ENCODE measurements at places on chromosomes 4 and X.

GRCh38 chr4:41751449-41752061 is 3.0 kb upstream of the PHOX2B start:
- no peak for DNase-seq

GRCh38 chr4:140995058-140995457 is 138.2 kb downstream of the RNF150 start:
- no peak for DNase-seq

GRCh38 chr4:24382381-24382780 is 202.0 kb downstream of the DHX15 start:
- no peak for DNase-seq

- peak; percentile 34 for DNase-seq
Measured at GRCh38 chrX:15143050-15143824, 126.6 kb downstream of the ASB9 start.

- DNase-seq, result no peak
Measured at GRCh38 chrX:149473092-149473491, 32.0 kb downstream of the IDS start.

GRCh38 chrX:155231163-155231562 is 14.9 kb downstream of the VBP1 start:
- no peak for DNase-seq

DNA sequence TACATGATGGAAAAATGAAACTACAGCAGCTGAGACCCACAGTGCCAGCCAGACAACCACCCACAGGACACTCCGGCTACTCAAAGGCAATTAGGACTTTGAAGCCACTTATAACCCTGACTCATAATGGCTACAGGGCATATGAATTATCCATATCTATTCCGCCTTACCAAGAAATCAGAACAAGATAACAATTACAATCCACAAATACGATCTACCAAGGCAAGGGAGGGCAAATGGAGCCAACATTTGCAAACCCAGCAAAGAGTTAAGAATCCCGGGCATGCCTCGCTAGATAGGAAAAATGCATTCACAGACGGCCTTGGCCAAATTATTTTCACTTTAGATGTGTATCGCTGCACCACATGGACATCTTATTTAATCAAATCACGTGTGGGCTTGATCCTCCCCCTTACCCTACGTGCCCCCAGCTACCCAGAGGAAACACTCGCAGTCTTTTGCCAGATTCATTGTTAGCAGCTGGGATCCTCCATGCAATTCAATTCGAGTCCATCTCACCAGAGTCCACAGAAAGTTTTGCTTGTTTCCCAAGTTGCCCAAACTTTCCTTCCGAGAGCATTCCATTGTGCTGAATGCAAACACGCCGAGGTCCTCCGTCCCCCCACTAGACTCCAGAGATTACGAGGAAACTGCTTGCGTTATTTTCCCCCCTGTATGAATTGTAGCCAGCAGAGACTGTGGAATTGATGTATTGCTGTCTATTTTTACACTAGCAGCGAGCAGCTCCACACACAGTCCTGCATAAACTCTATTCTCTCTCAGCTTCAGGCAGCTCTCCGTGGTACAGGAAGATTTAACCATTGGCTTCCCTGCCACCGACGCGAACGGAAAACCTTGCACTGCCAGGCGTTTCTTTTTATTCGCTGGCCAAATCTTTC is 1.2 kb downstream of the PPARGC1A start:
- no peak for DNase-seq

DNA sequence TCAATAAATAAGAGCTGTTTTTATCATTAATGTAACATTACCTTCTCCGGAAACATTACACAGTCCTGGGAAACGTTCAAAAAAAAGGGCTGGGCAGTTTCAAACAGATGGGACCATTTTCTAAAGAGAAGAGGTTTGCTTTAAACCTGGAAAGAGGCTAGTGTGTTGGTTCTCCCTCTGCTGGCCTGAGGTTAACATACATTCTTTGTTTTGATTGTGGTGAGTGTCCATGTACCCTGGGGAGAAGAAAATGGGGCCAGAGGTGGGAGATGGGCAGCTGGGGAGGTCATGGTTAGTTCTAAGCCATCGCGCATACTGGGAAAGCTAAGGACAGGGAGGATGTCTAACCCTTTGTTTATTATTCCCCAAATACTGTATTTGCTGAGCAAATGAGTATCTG is 194.7 kb downstream of the CPEB2 start:
- no peak for DNase-seq

GRCh38 chr4:19382993-19383756 is 868.5 kb upstream of the SLIT2 start:
- no peak for DNase-seq

DNA sequence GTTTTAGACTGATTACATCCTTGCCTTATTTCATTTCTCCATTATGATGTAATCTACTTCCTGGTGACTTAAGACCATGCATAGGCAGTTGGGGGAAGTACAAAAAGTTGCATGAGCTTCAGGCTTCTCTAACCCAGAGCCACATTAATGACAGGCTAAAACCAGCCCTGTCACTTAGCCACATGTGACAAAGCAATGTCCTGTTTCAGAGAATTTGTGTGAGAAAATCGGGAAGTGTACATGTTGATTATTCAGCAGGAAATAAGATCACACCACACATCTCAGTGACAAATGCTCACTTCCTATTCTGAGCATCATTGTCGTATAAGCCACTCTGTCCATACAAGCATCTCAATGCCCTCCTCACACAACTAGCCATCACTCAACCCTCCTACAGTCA is 98.5 kb upstream of the MAGEB16 start:
- DNase-seq, result no peak

- DNase-seq, result no peak
Measured at GRCh38 chrX:13520351-13520750, 49.0 kb upstream of the EGFL6 start.

DNA sequence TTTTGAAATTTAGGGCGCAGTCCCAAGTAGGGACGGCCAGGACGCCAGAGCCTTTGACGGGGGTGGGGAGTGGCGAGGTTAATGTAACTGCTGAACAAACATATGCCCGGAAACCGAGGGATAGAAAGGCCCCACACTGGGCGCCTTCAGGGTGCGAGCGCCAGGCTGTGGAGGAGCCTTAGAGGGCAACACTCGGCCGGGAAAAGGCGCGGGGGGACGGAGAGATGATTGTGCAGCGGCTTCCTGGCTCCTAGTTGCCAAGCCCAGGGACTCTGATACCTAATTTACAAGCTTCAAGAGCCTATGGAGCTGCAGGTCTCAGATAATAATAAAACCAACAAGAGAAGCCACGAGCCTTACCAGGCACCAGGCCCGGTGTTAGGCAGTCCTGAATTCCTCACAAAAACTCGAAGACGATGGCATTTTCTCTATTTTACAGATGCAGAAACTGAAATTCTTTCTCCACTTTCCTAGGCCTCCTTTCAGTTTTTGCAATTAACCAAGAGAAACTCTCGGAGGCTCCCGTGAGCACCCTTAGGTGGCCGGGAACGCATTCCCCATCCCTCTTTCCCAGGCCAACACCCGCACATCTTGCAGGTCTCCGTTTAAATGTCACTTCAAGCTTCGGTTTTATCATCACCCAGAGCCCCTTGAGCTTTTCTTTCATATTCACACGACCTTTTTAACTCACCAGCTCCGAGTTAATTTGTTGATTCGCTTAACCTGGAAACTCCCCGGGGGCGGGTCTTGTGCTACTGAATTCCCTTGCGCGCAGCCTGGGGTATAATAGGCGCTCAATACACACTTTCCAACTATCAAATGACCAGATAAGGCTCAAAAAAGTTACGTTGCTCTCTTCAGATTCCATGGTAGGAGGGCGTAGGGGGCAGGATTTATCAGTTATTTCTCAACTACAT is 6.4 kb upstream of the GSX2 start:
- no peak for DNase-seq
